A172 (cell line): ENCODE measurements at places on chromosomes 3 and 15.

GRCh38 chr15:73370151-73370550 lies 1.4 kb upstream of the HCN4 start:
- DNase-seq: peak; percentile 17

DNA sequence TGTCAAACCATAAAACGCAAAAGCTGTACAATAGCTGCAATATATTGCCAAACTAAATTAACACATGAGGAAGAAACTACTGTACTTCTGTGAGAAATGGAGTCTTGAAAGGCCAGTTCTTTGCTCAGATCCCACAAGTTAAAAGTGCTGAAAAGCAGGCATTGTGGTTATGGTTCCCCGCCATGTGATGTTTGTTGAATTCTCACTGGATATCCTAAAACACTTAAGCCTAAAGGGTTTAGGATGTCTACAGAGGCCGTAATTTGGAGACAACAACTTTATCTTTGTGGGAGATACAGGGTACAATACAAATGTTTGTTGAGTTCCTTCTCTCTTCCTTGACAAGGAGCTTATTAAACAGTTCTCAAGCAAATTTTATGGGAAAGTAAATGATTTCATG lies 53.2 kb downstream of the TMEM212 start:
- no peak for DNase-seq

DNA sequence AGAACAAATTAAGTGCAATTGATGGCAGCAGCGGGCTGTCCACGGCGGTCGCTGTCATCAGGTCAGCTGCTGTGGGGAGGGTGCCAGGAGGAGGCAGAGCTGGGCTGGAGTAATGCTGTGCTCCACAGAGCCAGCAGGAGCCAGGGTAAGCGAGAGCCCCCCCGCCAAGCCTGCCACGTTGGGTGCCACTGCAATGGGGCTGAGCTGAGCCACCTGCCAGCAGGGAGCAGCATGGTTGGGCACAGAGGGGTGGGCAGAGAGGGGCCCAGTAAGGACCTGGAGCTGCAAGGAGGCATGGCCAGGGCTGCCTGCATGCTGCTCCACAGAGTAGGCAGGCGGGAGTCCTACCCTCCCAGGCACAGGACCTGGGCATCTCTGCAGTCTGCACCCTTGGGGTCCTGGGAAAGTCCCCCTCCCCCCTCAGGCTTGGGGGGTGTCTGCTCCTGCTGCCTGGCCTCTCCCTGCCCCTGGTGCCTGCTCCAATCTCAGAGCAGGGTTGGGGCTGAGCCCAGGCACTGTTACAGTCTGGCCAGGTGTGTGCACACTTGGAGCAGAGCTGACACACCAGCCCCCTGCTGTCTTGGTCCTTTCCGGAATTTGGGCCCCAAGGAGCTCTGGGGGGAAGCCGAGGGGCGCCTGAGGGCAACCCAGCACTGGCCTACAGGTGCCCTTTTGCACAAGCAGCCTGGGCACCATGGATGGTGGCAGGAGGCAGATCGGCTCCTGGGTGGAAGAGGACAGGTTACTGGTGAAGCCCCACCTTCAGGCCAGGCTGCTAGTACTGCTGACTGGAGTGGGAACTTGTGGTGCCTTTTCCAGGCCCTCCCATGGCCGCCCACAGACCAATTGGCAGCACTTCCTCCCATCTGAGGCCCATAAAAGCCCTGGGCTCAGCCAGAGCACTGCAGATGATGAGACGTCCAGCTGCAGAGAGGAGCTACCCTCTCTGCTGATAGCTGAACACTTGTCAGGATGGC lies 8.5 kb upstream of the PIAS1 start:
- no peak for DNase-seq

DNA sequence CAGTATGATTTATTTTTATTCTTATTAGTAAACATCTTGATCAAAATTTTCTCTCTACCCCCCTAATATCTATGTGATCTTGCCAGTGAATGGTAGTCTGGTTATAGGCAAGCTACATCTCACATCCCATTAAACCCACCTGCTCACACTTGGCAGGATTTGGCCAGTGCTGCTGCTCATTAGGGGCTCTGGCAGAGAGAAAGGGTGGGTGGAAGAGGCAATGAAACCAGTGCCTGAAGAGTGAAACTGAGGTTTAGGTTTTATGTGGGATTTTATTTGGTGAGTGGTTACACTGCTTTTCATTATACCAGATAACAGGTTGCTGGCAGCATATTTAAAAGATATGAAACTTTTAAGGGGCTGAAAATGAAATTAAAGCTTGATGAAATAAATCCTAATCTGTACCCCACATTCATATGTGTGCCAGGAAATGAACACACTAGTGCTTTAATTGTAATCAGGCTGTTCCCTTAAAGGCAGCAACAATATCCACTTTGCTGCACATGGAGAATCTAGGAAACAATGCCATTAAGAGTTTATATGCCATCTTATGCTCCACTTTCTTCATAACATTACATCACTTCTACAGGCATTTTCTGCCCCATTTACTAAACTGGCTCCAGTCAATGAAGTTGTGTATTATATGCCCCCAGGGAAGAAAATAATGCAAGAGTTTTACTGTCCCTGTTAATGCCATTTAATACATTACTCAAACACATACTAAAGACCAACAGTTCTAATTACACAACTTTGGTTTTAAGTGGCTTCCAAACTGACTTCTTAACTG lies 688.7 kb downstream of the MECOM start:
- DNase-seq: no peak

- no peak for DNase-seq
Observed at GRCh38 chr15:23866832-23867231, 179.7 kb upstream of the NDN start.

DNA sequence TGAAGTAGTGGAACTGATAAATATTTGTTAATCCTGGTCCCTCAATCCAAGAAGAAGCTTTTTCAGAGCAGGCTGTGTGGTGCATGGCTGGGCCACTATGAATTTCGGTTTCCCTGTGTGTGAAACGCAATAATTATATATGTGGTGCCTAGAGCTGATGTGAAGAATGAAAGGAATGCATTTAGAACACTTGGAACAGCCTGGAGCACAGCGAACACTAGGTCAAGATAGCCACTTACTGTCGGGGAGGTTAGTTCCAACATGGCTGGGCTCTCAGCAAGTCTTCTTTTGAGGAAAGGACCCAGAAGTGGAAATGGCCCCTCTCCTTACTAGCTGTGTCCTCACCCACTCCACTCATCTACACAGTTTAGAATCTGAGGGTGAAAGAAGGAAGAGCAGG lies 245.7 kb downstream of the FHIT start:
- DNase-seq: no peak

DNA sequence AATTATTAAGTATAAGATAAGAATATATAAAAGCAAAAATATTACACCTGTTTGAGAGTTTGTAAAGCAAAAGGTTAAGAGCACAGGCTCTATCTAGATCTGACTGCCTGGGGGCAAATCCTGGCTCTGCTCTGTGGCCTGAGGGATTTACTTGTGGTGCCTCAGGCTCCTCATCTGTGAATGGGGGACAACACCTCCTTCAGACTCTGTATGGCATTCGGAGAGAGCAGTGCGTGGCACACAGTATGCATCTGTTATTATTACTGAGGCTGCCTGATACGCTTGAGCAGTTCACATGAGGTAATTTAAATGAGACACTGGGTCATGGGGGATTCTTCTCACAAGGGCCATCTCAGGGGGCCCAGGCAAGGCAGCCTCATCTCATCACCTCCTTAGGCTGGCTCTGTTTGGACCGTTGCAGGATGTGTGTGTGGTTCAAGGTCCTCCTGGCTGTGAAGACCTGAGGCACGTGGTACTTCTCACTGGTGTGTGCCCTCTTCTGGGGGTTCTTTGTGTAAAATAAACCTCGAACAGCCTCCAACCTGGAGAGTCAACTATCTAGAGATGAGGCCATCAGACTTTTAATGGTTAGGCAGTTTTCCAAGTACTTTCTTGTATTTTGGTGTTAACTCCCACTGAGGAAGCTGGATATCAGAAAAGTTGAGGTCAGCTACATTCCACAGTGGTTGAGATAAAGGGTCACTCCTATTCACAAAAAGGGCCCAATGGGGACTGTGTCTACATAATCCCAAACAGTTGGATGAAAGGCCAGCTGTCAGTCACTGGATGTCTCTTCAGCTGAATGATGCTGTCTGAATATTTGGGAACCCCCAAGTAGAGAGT lies 9.0 kb downstream of the GNB5 start:
- DNase-seq: no peak

DNA sequence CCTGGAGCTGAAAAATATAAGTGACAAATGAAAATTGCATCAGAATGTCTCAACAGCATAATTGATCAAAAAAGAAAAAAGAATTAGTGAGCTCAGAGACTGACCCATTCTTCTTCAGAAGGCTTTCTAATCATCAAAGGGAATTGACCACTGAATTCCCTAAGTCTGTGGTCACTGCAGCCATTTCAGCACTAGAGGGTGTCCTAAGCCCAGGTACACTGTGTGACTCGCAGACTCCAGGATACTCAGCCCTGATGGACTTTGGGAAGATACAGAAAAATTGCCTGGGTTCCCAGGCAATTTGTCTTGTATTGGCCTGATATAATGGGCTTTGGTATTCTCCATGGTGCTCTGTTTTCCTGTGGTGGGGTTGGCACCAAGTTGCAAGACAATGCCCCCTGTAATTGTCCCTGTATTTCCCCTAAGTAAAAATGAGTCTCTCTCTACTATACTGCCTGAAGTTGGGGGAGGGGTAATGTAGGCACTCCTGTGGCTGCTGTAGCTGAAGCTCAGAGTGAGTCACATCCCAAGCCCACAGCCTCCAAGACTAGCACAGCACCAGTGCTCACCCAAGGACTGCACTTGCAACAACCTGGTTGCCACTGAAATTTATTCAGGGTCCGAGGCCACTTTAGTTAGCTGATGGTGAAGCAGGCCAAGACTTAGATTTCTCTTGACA lies 256.0 kb upstream of the STAC start:
- peak; percentile 66 for DNase-seq

DNA sequence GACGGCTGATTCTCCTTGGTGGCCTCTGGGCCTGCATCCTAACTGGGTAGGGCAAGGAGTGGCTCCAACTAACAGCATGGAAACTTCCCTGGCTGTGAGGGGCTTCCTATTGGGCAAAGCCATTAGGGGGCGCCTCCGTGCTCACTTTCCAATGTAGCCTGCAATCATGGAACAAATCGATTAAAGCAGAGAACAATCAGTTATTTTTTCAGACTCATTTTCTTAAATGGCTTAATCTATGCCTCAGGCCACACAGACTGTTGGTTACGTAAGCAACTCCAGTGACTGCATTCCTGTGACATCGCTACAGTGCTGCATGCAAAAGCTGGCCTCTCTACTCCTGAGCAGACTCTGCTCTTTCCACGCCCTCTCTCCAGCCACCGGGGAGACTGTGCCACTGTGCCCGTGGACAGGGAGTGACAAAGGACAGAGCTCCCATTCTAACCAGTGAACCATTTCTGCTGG lies 278.9 kb downstream of the KLF13 start:
- DNase-seq: no peak

DNA sequence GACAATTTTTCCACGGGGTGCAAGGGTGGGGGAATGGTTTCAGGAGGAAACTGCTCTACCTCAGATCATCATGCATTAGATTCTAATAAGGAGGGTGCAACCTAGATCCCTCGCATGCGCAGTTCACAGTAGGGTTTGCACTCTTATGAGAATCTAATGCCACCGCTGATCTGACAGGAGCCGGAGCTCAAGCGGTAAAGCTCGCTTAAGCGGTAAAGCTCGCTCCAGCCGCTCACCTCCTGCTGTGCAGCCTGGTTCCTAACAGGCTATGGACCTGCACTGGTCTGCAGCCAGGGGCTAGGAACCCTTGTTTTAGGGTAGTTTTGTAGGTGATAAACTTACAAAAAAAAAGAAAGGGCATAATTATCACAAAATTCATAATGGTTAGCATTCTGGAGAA lies 53.9 kb upstream of the RYR3 start:
- DNase-seq: no peak

- DNase-seq: no peak
Observed at GRCh38 chr3:112560307-112560706, 1.5 kb downstream of the ATG3 start.

- no peak for DNase-seq
Observed at GRCh38 chr3:65145680-65146079, 457.9 kb upstream of the ADAMTS9 start.

DNA sequence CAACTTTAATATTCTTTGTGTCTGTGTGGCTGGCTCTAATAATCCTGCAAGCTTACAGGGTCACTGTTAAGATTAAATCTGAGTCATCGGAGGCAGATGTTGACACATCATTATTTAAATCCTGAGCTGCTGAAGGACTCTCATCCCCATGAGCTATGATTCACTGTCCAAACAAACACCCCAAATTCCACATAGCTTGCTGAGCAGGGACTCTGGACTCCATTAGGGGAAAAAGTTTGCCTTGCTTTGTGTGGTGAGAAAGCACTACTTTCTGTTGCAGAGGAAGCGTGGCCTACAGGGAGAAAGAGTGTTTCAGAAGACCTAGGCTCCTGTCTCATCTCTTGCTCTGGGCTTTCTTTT lies 213.7 kb downstream of the PDCD6IP start:
- peak; percentile 99 for DNase-seq

DNA sequence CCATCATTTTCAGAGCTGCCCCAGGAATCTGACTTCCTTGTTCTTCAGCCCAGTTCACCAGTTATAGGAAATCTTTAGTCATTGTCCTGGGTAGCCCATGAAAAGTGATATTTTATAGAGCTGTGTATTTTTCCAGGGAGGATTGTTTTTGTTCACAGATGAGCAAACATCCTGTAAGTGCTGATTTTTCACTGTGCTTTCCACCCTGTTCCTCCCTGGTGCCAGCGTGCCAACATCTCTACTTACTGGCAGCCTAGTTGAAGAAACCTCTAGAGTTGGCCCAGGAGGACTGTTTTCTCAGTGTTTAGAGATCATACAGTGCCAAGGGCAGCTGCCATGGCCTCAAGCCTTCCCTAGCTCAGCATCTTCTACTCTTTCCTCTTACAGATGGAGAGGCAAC lies 41.3 kb downstream of the ST6GAL1 start:
- no peak for DNase-seq

- no peak for DNase-seq
Observed at GRCh38 chr3:126179825-126180476, 435 bp downstream of the ALDH1L1 start.

DNA sequence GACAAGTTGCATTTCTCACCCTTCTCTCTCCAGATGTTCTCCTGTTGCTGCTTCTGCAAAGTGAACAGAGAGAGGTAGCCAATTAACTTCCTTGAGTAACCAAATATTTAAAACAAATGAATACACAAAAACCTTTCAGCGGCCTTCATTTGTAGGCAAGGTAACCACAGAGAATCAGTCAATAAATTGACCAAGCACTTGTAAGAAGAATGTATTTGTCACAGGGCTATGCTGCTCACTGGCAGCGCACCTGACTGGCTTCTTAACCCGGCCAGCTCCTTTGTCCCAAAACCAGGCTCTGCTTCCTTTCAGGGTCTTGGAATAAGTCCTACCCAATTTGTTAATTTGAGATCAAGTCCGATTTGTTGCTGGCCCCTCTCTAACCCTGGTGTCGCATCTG lies 43.5 kb upstream of the STXBP5L start:
- no peak for DNase-seq

- DNase-seq: peak; percentile 52
Observed at GRCh38 chr3:78754066-78754743, 1013.6 kb downstream of the ROBO1 start.

DNA sequence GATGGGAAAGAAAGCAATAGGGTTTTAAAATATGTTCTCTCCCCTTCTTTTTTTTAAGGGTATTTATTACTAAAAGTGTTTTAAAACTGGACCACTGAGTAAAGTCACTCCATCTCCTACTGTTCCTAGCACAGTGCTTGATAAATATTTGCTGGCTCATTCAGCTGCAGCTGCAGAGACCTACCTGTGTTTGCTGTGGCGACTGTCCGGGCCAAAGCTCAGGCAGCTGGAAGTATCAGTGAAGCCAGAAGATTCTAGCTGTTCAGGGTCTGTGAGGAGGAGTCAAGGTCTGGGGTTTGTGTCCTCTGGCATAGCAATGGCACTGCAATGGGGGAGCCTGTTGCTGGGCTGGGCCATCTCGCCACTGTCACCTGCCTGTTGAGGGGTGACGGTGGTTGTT lies 109.9 kb downstream of the RPLP1 start:
- DNase-seq: no peak
